NCI-H187 (cell line): ENCODE measurements at places on chromosomes 3 and 15.

DNA sequence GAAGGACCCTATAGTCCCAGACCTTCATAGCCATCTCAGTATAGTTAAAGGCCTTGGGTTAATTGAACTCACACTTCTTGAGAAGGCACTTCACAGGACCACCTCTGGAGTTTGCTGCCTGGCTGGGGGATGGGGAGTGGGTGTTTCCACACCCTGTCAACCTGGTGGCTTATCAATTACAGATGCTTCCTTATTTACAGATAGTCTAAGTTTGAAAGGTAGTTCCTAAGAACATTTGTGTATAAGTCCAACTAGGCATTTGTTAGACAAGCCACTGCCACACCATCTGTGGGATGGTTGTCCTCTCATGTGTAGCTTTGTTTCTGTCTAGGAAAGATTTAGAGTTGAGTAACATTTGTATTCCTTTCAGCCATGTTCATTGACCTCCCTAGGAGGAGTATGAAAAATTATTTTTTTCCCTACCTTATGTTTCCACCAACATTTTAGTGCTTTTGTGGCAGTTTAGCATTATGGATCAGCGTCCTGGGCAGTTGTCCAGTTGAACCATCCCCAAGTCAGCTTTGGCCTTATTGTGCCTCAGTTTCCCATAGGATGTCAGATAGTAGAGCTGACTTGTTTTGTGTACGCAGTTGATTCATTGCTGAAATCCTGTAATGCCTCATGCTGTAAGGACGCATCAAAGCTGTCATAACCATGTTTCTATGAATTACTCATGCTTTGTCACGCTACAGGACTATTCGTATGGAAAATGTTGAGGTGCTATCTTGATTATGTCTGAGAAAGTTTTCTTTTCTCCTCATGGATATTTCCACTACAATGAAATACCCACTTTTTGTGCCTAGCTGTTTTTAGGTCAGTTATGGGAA, 21.2 kb upstream of the SIAH2 start:
- DNase-seq, result no peak

DNA sequence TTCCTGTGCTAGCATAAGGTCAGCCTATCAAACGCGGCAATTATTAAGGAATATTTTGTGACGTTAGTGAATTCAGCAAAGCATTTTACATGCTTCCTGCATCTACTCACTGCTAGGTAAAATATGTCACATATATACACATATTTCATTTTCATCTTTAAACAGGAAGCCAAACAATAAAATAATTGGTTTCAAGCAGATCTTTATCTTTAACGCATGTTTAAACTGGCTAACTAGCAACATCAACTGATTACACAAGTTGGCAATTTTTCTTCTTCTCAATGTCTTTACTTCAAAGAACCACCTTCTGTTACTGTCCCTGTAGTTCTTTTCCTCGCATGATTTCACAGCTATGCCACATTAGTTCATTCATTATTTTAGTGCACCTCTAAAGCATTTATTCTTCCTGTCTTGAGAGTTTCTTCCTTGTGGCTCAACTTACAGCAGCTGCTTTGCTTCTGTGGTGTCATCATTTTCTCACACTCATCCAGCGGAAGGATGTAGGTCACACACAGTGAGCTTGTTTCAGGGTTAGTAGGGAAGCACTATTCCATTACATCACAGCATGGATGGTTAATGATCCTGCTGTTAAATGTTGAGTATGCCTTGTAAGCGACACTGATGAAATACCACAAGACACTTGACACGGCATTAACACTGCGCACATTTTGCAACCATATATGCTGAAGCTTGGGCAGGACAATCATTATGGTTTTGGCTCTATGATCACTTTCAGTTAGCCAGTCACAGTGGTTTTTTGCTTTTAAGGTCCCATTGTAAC, 2.3 kb upstream of the BCHE start:
- DNase-seq, result no peak

GRCh38 chr3:129058441-129059200, 2.0 kb upstream of the GP9 start:
- DNase-seq, result no peak

GRCh38 chr3:11455956-11456355, 183.8 kb downstream of the ATG7 start:
- DNase-seq, result no peak

- no peak for DNase-seq
Observed at GRCh38 chr3:120560304-120561250, 35.6 kb upstream of the NDUFB4 start.

DNA sequence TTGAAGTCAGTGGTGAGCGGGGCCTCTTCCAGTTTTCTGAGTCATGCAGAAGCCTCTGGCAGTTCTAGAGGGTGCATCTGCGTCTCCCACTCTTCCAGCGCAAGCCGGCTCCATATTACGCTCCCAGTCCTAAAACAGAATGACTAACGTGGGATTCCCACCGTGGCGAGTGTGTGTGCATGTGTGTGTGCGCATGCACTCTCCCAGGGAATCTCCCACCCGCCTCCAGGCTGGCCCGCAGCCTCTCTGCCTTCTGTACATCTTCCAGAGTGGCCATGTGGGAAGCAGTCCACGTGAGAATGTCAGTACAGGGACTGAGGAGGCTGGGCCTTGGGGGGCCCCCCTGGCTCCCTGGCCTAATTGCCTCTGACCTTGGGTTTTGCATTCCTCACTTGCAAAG, 87.7 kb downstream of the LSM3 start:
- no peak for DNase-seq

- DNase-seq, result no peak
Observed at GRCh38 chr3:120780977-120781376, 38.4 kb downstream of the GTF2E1 start.

GRCh38 chr3:161731968-161732367, 235.4 kb downstream of the OTOL1 start:
- no peak for DNase-seq

- no peak for DNase-seq
Observed at GRCh38 chr15:62135532-62136134, 29.5 kb downstream of the C2CD4B start.

DNA sequence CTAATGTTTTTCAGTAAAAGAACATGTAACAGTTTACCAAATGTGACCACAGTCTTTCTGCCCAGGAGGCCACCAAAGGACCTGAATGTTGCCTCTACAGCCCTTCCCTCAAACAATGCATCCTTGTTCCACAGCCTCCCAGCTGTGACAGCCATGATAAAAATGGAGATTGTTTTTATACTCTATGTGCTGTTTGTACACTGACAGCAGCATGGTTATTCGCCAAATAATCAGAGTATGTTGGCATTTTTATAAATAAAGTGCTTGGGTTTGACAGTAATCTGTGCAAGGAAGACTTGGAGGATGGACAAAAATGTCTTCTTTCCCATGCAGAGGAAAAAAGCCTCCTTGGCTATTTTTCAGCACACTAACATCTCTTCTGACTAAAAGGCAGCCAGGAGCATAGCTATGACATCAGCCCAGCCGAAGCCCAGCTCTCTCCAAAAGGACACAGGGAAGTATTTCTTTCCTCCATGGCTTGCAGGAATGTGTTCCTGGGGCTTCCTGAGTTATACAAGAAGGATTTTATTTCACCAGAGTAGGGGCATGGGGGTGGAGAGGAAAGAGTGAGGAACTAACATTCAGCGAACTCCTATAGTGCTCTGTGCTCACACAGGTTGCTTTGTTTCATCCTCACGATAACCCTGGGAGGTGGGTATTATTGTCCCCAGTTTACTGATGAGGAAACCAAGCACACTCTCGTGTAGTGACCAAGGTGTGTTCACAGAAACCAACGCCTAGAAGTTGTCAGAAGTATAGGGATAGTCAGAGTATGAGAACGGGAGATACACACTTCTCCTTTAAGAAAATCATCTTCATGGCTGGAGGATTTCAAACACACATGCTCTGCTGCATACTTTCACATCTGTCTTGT, 339.7 kb downstream of the MECOM start:
- no peak for DNase-seq
